ENCODE measurements at places on chromosomes 13 and 19.
A peak's percentile ranks its signal among the peaks of the same experiment; 100 is the strongest.

GRCh38 chr13:99314640-99315176, 7.5 kb upstream of the GPR183 start:
- DNase-seq = no peak

DNA sequence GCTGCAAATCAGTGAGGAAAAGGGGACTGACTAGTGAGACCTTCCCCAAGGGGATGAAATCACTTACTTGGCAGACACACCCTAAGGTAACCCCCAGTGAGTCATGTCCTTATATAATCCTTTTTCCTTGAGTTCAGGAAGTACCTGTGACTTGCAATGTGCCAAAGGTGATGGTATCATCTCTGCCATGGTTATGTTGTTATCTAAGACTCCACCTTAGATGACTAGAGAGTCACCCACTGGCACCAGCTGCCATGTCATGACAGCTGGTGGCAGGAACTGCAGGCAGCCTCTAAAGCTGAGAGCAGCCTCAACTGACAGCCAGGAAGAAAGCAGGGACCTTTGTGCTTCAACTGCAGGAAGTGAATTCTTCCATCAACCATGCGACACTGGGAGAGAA, 12.5 kb downstream of the PBX4 start:
- no peak for DNase-seq

GRCh38 chr19:18135712-18136584, 17.0 kb upstream of the PIK3R2 start:
- no peak for DNase-seq

GRCh38 chr13:109610517-109610916, 175.9 kb downstream of the IRS2 start:
- DNase-seq = no peak

DNA sequence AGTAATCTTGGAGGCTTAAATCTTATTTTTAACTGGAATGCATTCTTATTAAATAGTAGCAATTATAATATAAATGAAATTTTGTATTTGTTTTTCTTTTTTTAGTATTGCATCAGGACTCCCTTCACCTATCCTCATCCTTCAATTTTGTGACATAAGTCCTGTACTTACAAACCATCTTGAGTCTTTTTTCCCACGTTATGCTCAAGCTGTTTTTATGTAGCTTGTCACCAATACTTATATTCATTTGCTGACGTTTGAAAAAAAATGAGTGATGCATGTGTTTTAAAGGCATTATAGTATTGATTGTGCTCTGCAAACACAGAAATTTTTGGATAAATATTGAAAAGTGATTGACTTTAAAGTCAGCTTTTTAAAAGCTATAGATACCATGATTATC, 888 bp downstream of the GPR18 start:
- no peak for DNase-seq

GRCh38 chr13:27975564-27976361, 6.6 kb upstream of the CDX2 start:
- DNase-seq = no peak

DNA sequence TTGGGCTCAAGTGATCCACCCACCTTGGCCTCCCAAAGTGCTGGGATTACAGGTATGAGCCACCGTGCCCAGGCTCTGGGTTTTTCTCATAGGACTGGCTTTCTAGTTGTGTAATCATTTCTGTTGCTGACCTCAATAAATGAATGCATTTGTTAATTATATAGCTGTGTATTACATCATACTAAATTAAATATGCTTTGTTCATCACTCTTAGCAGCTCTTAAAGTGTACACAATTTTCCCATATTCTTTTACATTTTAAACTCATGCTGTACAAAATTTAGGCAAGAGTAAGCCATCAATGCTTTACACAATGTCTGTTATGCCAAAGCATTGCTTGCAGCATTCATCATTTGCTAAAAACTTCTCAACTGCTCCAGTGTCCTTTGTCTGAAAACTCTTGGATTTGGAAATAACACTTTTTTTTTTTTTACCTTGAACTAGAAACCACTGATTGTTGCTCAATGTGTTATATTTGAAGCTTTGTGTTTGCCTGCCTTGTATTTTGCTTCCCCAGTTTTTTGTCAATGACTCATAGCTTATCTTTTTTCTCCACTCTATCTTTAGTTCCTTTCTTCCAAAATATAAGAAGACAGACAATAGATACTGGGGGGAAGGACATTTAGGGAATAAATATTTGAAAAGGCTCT, 31.4 kb downstream of the CCDC122 start:
- DNase-seq = peak; percentile 89

DNA sequence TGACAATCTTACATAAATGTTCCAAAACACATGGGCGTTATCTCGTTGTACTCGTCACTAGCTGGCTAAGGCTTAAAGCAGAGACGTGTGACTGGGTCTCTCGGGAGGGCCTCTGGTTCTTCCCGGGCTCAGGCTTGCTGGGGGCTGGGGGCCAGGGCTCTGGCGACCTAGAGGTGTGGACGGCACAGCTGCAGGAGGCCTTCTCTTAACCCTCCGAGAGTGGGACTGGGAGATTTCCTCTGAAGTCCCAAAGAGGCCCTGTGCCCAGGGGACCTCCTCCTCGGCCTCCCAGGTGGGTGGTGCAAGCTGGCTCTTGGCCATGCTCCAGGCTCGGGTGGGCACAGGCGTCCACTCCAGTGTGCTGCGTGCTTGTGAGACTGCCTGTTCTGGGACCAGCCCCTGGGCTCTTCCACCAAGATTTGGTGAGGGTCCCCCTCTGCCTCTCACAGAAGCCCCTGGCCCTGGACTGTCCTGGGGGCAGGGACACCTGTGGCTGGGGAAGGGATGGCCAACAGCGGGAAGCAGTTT, 2.2 kb downstream of the CAPS start:
- DNase-seq = no peak

- no peak for DNase-seq
Measured at GRCh38 chr13:53135301-53135700, 106.7 kb downstream of the OLFM4 start.

DNA sequence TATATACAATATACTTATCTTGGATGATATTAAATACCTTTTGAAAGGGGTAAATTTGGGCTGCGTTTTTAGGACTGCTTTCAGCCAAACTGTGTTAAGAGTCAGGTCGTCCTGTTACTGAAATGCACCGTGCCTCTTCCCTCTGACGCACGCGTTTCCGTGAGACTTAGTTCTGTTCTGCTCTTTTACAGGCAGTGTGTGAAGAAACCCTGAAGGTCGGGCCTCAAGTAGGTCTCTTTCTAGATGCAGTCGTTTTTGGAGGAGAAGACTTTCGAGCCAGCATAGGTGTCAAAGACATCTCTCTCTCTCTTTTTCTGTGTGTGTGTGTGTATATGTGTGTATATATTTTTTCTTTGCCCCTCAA, 107.0 kb downstream of the ZIC5 start:
- no peak for DNase-seq
